ENCODE measurements at places on chromosomes 3 and 15.

DNA sequence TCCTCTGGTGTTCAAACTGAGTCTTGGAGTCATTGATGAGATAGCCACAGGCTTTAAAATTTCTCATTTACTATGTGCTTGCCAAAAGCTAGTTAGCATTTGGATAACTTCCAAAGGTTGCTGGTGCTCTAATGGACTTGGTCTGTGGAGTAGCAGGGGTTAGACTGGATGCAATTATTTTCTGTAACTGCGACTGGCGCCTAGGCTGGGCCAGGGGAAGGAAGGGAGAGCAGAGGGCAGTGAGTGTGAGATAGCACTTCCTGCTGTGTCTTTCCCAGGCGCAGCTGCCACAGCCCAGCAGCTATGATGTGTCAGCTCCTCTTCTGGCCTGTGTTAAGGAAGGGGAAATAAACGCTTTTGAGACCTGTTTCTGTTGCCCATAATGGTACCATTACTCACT, 98.6 kb downstream of the MYRIP start:
- no peak for DNase-seq

DNA sequence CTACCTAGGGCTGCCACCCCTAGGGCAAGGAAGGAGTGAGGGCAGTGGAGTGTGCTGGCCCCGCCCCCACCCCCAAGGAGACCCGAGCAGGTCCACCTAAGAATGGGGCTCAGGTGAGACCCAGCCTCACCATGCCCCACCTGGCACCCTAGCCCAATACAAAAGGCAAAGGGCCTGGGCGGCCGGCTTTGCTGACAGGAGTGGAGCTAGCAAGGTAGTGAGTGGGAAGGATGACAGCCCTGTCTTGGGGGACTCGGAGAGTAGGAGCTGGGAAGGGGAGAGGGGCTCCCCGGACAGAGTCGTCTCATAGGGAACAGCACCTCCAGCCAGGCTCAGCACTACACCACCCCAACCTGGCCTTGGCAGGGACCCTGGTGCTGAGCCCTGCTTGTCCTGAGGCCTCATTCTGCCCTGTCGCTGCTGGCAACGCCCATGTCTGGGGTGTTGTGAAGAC, 12.1 kb downstream of the C15orf39 start:
- DNase-seq: no peak

DNA sequence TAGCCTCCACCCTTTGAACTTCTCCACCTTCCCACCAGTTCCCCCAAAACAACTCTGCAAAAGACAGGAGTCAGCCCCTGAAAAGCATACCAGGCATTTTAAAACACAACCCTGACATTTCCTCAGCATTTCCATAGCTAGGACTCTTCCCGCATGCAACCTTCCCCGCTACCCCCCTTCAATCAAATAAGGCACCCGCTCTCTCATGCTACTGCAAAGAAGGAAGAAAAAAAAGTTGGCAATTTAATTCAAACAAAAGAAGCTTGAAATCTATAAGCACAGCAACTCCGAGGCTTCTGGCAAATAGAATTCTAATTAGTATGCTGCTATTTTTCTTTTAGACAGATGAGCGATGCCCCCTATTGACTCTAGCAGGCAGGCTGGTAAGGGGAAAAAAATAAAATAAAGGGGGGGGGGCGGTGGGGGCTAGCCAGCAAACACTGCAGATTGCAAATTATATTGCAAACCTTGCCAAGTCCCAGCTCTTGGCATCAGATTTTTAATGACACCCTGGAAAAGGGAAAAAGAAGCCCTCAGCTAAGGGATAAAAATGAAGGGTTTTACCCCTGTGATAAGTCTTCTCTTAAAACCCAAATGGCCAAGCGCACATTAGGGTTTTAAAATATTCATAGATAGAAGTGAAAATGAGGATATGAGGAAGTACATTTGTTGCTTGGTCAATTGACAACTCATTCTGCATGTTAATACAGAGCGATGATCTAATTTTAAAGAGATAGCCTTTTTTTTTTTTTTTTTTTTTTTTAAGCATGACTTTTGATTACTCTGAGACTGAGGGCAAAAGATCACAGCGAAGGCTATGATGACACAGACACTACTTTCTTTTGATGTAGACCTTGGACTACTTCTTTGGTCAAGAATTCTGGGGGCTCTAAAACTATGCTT, 255.2 kb downstream of the NR2F2 start:
- no peak for DNase-seq

DNA sequence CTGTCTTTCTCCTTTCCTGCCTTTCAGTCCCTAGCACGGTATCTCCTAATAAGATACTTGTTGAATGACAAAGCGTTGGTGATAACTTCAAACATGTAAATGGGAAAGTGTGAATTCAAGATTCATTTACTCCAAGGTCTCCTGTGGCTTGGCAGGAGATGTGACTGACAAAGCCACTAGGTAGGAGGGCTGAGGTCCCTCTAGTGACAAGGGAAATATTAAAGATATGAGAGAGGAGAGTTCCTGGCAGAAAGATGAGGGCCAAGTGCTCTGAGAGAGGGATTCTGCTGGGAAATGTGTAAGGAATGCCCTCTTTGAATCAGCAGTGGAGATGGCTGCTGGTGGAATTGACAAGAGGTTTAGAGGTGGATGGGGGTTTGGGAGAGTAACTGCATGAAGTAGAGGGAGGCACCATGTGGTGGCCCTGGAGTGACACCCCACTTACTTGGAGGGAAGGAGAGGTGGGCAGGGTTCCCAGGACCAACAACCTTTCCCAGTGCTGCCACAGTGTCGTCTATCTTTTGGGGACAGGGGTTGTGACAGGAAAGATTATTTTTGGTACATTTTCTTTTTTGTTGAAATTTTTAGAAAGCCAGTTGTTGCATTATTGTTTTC, 43.0 kb upstream of the SCAANT1 start:
- no peak for DNase-seq

DNA sequence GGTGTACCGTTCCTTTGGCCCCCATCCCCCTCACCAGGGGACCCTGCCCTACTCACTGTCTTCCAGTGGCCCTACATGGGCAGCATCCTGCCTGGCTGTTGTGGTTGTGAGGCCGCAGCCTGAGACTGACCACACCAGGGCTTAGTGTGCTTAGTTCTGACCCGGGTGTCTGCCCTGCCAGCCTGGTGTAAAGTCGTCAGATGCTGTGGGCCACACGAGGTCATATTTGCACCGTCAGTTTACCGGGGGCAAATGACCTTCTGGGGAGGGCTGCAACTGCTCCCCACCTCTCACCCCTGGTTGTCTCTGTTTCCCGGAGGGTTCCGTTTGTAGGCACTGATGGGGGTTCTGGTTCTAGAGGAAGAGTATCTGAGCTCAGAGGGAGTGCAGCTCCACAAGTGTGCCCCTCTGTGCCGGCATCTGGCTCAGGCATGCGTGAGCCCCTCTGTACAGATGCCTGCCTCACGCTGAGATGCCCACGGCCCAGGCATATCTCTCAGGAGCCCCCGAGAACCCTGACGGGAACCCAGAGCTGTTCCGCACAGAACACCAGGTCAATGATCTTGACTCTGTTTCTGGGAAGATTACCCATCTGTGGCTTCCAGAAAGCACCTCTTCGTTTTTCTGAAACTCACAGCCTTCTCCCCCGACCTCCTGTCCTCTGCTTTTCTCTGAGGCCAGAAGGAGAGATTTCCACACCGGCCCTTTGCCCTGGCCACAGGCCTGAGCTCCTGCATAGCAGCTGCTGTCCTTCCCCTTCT, 19.2 kb downstream of the KLF13 start:
- no peak for DNase-seq

Data from thoracic aorta (tissue), 2 donors.